WERI-Rb-1 (cell line): ENCODE measurements at places on chromosomes 16 and 17.

DNA sequence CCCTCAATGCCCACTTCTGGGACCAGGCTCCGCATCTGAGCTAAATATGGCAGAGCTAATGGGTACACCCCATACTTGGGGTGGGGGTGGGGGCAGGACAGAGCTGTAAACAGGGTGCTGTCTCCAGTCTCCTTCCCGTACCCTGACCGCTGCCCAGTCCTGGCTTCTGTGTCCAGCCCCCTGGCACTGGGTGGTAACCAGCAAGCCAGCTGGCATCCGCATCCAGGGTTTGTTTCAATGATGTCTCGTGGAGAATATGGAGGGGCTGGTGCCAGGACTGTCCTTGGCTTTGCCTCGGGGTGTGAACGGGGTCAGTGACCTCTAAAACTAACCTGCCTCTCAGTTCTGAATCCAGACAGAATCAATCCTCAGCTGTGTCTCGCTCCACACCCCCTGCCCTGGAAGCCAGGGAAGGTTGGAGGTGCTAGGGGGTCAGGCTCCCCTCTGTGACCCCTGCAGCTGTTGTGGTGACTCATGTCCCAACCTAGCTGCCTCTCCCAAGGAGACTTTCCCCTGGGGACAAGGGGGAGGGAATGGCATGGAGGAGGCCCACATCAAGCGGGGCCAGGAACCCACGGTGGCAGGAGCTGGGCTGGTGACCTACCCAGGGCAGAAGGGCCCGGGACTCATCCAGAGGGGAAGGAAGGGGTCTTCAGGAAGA is 1.5 kb upstream of the PNMT start:
- no peak for DNase-seq

DNA sequence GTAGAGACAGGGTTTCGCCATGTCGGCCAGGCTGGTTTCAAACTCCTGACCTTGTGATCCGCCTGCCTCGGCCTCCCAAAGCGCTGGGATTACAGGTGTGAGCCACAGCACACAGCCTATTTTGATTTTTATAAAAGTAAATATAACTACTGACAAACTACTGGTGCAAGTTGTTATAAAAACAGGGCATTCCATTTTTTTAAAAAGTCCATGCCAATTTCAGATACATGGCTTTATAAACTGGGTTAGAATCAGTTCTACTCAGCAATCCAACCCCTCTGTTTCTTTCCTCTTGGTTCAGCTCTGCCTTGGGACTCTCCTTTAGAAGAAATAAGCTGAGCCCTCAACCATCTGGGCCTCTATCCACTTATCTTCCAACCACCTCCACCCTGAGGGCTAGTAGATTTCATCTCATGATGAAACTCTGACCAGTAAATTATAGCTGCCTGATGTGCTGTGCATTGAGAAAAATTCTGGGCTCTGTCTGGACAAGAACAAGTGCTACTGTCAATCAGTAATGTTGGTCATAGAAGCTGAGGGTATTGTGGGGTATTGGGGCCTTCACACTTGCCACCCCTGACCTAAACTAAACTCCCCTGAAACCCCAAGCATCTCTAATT is 10.2 kb downstream of the RANBP10 start:
- peak; percentile 45 for DNase-seq

GRCh38 chr16:89363621-89364393 is 126.6 kb downstream of the ANKRD11 start:
- no peak for DNase-seq

DNA sequence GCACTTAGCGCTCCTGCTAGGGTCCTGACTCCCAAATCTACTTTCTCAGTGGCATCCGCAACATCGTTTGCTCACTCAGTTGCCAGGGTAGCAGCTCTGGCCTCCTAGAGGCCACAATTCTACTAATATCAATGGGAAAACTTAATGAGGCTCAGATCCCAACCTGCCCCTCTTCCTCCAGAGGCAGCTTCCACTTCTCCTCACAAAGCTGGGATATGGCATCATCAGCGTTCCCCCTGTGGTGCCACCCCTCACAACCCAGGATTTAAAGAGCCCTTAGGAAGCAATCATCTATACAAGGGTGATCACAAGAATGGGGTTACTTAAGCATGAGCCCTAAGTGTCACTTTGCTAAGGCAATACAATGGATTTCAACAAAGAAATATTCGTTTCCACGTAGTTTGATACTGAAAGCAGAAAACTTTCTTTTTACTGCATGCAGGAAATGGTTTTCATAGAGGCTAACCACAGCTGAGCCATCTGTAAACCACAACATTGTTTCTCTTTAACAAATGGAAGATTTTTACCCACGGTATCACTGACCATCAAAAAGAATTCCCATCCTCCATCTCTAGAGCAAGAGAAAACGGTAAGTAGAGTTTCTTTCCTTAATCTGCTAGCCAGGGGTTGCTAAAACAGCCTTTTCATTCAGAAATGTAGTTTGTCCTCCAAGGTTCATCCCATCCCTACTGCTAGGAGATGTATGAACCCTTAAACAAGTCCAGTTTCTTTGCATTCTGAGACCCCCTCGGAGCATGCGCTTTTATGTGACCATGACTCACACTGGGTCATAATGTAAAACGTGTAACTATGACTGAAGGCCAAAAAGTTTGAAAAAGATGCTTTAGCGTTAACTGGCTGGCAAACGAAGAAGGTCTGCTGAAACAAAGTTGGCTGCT is 68.3 kb upstream of the BCAR1 start:
- no peak for DNase-seq

DNA sequence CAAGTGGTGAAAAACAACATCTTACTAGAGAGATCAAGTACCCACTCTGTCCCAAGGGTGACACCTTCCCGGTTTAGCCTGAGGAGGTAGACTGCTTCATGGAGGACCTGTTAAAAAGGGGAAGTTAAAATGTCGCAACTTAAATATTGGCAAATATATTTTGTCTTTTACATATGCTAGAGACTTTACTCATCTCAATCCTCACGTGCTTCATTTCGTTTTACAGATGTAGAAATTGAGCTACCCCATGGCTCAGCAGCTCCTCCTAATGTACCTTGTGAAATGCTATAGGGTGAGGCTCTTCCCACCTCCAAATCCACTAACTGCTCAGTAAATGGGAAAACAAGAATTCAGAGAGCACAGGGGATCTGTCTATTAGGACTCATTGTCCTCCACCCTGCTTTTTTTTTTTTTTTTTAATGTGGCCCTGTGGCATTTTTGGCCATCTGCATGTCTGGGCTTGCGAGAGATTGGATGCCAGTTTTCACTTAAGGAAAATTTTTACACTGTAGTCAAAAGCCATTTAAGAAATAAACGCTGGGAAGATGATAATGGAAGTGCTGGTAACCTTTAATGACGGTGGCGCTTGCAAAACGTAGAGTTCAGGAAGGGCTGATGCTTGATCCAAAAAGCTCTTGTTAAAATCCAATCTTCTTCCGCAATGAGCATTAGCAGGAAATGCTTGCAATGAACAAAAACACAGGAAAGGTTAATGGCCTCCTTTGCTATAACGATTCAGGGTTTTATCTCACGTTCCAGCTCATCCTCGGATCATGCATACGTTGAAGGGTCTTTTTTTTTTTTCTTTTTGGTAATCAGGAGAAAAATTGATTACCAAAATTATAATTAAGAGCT is 39.8 kb downstream of the HSBP1 start:
- no peak for DNase-seq

GRCh38 chr17:49223168-49223516 is 7.4 kb downstream of the PHOSPHO1 start:
- no peak for DNase-seq

DNA sequence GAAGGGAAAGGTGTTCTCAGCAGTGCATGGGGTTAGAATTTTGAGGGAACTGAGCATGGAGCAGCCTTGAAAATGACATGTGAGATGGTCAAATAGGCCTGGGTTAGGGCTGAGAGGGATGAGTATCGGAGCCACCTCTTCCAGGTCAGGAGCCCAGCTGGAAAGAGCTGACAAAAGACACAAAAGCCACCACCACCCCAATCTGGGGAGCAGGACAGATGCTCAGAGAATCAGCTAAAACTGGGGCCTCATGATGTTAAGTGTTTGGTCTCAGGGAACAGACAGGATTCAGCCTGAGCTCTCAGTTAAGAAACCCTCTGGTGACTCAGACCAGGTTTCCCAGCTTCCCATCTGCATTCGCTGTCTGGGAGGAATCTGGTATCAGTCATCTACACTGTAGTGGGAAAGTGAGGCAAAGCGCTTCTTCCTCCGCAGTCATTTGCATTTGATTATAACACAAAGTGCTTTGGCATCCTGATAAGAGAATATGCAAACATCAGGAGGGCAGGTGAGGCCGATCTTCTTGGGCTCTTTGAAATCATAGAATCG is 2.6 kb downstream of the WNT9B start:
- DNase-seq, result no peak

- no peak for DNase-seq
Measured at GRCh38 chr16:84561291-84561690, 56.6 kb downstream of the COTL1 start.

GRCh38 chr16:52573365-52574299 is 26.7 kb upstream of the TOX3 start:
- no peak for DNase-seq

DNA sequence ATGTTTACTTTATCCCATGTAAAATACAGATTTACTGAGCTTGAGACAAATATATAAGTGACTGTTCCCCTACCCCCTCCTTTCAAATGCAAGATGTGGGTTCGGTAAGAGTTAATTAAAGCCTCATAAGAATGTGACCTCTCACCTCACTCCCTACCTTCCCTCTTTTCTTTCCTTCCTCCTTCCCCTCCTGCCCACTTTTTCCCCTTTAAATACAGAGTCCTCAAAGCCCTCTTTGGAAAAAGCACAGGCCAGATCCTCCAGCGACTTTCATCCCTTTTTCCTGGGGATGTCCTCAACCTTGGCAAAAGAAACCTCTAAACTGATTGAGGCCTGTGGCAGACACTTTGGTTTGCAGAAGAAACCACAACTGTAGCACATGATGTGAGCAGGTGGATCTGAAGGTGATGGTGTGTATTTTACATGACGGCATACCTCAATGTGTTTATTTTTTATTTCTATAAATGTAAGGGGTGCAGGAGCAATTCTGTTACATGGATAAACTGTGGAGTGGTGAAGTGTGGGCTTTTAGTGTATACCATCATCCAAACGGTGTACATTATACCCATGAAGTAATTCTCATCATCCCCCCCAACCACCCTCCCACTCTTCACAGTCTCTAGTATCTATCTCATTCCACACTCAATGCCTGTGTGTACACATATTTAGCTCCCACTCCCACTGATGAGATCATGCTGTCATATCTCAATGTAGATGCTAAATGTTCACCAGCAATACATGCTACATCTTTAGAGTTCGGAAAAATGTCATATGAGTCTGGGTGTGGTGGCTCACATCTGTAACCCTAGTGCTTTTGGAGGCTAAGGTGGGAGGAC is 77.7 kb downstream of the XYLT1 start:
- DNase-seq, result no peak

DNA sequence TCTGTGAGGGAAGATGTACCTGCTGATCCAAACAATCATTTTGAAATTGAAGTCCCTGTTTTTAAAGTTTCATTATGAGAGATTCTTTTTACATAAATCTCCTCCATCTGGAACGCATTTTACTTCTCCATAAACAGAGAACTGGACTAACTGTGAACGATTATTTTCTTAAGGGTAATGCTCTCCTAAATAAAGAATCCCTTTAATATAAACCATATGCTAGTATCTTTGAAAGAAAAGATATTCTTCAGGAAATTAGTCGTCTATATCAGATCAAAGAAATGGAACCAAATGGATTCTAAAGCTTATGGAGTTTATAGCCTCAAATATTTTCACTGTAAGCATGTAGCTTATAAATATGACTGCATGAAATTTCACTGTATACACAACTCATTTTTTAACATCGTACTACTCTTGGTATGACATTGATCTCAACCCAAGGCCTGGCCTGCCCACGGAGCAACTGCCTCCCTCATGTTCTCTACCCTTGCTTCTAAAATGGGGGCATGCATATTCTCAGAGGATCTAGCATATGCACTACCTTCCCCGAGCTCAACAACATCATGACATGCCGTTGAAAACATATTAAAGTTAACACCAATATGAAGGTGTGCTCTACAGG is 66.4 kb downstream of the MYH10 start:
- DNase-seq, result no peak

- DNase-seq, result no peak
Measured at GRCh38 chr16:11329071-11329491, 16.2 kb upstream of the RMI2 start.

DNA sequence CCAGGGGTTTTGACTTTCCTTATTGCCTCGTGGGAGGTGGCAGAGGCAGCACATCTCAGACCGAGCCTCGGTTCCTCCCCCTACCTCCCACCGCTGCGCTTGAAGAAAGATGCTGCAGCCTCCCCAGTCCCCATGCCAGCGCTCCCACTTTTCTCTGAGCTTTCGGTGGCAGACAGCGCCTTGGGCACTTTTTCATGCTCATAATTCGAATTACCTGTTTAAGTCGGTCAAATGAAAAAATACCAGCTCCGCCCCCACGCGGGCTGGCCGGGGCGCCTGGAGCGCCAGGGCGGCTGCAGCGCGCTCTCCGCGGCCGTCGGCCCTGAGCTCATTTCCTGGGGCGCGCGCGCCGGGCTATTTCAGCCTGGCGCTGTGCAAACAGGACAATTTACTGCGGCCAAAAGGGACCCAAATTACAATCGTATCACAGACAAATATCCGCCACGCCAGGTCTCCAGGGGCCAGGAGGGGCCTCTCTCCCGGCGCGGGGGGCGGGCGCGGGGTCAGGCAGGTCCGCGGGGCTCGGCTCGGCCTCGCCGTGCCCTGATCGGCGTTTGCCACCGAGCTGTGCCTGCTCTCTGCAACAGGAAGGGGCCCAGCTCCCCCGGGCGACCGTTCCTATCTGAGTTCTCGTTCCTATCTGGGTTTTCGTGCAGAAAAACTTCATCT is 45.0 kb downstream of the SOST start:
- no peak for DNase-seq

GRCh38 chr16:23333034-23333579 is 31.0 kb downstream of the SCNN1B start:
- no peak for DNase-seq

- no peak for DNase-seq
Measured at GRCh38 chr17:61232871-61233270, 166.8 kb upstream of the TBX2 start.

DNA sequence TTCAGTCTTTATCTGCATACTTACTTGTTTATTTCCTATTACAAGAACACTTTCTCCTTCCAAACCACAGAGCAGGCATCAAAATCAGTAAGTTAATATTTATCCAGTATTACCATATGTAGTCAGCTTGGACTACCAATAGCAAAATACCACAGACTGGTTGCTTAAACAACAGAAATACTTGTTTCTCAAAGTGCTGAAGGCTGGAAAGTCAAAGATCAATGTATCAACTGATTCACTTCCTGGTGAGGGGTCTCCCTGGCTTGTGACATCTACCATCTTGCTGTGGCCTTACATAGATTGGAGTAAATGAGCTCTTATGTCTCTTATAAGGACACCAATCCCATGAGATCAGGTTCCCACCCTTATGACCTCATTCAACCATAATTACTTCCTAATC is 2.6 kb downstream of the STXBP4 start:
- no peak for DNase-seq

DNA sequence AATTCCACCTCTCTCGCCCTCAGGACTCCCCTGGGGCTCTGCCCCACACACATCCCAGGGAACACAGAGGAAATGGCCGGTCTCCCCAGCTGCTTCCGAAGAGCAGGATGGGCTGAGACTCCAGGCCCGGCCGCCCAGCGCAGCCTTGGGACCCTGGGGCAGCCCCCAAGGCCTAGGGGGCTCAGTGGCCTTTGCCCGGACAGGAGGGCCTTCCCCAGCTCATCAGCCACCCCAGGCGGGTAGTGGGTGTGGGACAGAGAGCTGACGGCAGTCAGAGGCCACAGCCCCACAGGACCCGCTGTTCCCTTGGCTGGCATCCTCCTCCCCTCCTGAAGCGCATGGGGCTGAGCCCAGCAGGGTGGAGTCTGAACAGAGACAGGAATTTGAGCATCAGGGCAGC is 6.2 kb upstream of the CBFA2T3 start:
- DNase-seq, result no peak

- peak; percentile 28 for DNase-seq
Measured at GRCh38 chr16:23952128-23952970, 116.6 kb downstream of the PRKCB start.
